Parietal lobe (tissue), 2 donors: ENCODE measurements at places on chromosomes 13 and 19. TPM values are rescaled to one million over a fixed set of nuclear protein-coding genes. Genes with fewer than 3 reads are reported as not detected.

The PCDH17 gene
- 58.2 TPM for total RNA-seq

The ADGRE2 gene
- 0.31 TPM for total RNA-seq

The CEACAM18 gene
- not detected for total RNA-seq

The ZNF530 gene
- 5.6 TPM for total RNA-seq

The GAPDHS gene
- not detected for total RNA-seq

The APOC1 gene
- total RNA-seq = 0.94 TPM

The PBX4 gene
- 19.4 TPM for total RNA-seq

The MIR17HG gene
- total RNA-seq = 39.8 TPM

The COMP gene
- total RNA-seq = not detected

The MAMSTR gene
- total RNA-seq = 1.3 TPM

The BCL3 gene
- total RNA-seq = not detected

The CYP4F8 gene
- not detected for total RNA-seq

The HPN gene
- not detected for total RNA-seq

The ALOX5AP gene
- 1.3 TPM for total RNA-seq

The ZFP28 gene
- total RNA-seq = 42.3 TPM

The PPP1R15A gene
- 31.6 TPM for total RNA-seq

The ATF5 gene
- 9.1 TPM for total RNA-seq

The PALM gene
- total RNA-seq = 123 TPM

The ATP4B gene
- not detected for total RNA-seq

The GFY gene
- not detected for total RNA-seq

The PCDH20 gene
- 5.3 TPM for total RNA-seq

The ARID3A gene
- 11.3 TPM for total RNA-seq

The CBARP gene
- total RNA-seq = 15.3 TPM

The ZNF442 gene
- 6.6 TPM for total RNA-seq

The DMAC2 gene
- 15.7 TPM for total RNA-seq

The SPACA6 gene
- total RNA-seq = 11.3 TPM

The ZNF415 gene
- total RNA-seq = 32.2 TPM

The TNFSF13B gene
- total RNA-seq = 2.5 TPM

The COX6B1 gene
- total RNA-seq = 115 TPM

The KIR2DL4 gene
- not detected for total RNA-seq

The PPP1R13L gene
- 0.31 TPM for total RNA-seq
